Inflammatory macrophage treated with lipopolysaccharide for 4 hours (primary cell): ENCODE measurements at places on chromosomes 5 and 9.
A peak's percentile ranks its signal among the peaks of the same experiment; 100 is the strongest.

- DNase-seq, result peak; percentile 24
These were observed 90.6 kb downstream of the LMX1B start for GRCh38 chr9:126704157-126704891.

- peak; percentile 63 for DNase-seq
These were observed at the start of gene CCDC152 for GRCh38 chr5:42756606-42757601. Gene CCDC152 (plus strand): TSS chr5:42756818. CDS start chr5:42759122, 2,304 bp downstream.

DNA sequence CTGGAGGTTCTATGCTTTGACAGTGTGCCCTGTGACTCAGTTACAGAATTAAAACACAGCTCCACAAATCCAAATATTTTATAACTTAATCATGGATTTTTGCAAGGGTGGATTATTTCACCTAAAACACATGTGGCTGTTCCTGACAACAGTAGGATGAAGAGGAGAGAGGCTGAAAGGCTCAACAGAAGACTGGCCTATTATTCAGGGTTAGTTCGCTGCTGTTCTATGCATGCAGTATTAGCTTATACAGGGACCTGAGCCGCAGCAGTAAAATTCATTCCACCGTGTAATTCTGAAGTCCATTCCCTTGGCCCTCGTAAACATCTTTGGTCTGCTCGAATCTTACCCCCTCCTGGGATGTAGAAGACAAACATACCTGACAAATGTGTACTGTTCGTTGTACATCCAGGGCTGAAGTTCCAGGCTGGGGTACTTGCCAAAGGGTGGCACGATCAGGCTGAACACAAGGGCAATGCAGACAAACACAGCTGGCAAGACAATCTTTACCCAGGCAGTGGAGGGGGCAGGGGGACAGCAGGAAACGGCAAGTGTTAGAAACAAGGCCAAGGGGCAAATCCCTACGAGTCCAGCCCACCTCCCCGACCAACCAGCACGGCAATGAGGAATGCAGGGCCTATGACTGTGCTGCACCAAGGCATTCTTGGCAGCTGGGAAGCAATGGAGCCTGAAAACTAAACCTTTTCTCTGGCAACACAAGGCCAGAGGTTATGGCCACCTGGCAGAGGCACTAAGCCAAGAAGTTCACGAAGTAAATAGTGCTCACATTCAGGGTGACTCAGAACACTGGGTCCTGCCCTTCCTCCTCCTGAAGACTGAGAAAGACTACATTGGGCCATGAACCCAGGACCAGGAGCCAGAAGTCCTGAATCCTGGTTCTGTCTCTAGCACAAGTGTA is 46.8 kb downstream of the NIPSNAP3B start:
- DNase-seq, result no peak

DNA sequence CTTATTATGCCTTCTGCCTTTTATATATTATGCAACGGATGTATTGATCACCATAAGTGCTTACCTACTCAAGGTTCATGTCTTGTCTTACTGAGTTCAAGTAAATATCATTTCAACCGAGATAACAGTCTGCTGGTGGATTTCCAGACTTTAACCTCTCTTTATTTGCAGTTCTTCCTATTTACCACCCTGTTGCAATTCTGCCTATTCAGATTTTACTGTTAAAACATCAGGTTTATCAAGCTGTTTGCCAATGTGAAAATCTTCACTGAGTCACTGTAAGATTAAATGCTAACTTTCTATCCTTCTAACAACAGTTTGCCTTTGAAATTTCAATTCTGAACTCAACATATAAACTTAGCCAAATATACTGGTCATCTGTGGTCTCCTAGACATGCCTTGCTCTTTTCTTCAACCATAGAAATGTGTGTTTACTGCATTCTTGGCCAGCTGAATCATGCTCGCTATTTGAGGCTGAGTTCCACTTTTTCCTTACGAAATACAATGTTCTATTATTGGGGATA is 471.7 kb upstream of the RORB start:
- DNase-seq, result no peak

DNA sequence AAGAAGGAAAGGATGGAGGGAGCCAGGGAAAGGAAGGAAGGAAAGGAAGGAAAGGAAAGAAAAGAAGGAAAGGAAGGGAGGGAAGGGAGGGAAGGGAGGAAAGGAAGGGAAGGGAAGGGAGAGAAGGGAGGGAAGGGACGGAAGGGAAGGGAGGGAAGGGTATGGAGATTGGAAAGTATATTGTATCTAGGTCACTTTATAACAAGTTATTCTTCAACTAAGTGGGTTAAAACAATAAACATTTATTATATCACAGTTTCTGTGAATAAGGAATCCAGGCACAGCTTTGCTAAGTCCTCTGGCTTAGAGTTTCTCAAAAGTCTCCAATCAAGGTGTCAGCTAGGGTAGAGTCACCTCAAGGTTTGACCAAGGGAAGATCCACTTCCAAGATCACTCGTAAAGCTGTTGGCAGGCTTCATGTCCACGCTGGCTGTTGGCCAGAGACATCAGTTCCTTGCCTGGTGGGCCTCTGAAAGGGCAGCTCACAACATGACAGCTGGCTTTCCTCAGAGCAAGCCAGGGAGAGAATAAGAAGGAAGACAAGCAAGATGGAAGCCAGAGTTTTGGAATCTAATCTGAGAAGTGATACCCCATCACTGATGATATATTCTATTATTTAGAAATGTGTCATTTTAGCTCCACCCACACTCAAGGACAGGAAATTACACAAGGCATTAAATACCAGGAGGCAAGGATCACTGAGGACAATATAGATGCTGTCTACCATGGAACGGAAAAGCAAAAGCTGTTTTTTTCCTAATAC is 105.1 kb downstream of the DEPDC1B start:
- peak; percentile 31 for DNase-seq

GRCh38 chr5:150410524-150411244 is 2.0 kb downstream of the CD74 start:
- peak; percentile 94 for DNase-seq

GRCh38 chr5:52283221-52283620 is 504.5 kb upstream of the ITGA1 start:
- no peak for DNase-seq

GRCh38 chr5:83025690-83026478 is 51.3 kb downstream of the TMEM167A start:
- no peak for DNase-seq

- DNase-seq, result no peak
These were observed 18.9 kb downstream of the SQSTM1 start for GRCh38 chr5:179839328-179840256.

- no peak for DNase-seq
These were observed 117.9 kb downstream of the ZSWIM6 start for GRCh38 chr5:61449804-61450492.

- no peak for DNase-seq
These were observed 37.1 kb downstream of the BNC2 start for GRCh38 chr9:16833296-16833835.

- DNase-seq, result no peak
These were observed 258.1 kb downstream of the SYK start for GRCh38 chr9:91059713-91060112.

DNA sequence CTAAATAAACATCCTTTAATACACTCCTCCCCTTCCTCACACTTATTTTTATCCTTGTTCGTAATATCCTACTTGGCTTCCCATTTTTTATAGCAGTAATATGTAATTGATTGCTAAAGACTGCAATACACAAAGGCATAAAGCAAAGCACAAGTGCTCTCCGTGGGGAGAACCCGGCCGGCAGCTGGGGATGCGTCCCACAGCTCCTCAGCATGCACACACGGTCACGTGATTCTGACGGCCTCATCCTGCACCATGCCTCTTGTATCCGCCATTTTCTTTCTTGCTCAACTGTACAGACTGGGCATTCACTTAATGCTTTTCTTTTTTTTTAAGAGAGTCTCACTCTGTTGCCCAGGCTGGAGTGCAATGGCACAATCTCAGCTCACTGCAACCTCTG is 2.8 kb downstream of the BRD3OS start:
- DNase-seq, result no peak

DNA sequence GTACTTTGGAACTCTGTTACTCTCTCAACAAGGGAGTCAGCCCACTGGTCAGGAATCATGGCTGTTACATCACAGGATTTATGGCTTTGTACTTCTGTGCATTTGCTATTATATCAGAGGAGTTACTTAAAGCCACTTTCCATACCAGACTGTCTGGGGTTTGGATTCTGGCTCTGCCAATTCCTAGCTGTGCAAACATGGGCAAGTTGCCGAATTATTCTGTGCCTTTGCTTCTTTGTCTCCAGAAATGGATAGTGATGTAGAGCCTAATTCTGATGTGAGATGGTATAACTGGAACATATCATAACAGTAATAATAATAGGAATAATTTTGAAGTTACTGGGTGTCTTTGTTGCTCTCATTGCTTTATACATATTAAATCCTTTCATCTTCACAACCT is 1047.3 kb upstream of the SEMA6A start:
- no peak for DNase-seq

- no peak for DNase-seq
These were observed 65.1 kb upstream of the IL6ST start for GRCh38 chr5:56059854-56060253.

DNA sequence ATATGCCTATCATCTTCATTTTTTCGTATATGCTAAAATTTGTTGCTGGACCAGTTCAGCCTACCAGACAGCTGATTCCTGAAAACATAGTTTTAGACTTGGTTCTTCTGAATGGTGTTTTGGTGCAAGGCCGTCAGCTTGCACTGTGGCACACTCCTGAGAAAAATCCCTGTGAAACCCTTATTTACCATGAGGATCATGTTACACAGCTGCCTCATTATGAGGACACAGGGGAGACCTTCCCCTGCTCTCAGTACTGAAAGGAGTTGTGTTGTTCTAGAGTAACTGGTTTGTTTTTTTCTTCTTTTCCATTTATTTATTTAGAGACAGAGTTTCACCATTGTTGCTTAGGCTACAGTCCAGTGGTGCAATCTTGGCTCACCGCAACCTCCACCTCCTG is 37.6 kb downstream of the MAST4 start:
- no peak for DNase-seq
